Occipital lobe (tissue), 3 donors: ENCODE measurements at places on chromosomes 1 and 21.

DNA sequence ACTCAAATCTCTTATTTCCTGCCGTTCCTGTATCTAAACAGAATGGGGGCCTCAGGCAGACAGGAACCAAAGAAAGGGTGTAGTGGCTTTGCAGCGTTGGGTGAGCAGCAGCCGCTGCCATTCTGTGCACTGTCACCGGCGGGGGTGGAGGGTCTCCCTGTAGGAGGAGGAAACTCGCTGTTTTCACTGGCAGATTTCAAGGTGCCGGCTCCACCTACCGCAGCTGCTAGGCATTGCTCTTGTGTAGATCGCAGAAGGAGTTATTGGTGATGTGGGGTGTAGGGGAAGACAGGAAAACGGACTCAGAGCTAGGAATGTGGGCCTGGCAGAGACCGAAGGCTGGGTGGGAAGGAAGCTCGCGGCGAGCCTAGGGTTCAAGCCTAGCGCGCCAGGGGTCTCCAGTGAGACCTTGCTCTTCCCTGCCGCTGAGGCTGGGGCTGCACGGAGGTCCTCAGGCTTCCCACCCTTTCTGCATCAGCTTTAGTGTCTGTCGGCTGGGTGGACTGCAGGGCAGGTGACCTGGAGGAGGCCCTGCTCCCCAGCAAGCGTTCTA is 20.8 kb downstream of the ATP5PO start:
- DNase-seq, result peak; percentile 71

- DNase-seq, result no peak
Measured at GRCh38 chr1:228758447-228758846, 23.2 kb downstream of the RHOU start.

GRCh38 chr1:20149601-20150325 is 10.6 kb downstream of the PLA2G2F start:
- no peak for DNase-seq

- DNase-seq, result no peak
Measured at GRCh38 chr1:63958556-63958955, 184.7 kb downstream of the ROR1 start.

DNA sequence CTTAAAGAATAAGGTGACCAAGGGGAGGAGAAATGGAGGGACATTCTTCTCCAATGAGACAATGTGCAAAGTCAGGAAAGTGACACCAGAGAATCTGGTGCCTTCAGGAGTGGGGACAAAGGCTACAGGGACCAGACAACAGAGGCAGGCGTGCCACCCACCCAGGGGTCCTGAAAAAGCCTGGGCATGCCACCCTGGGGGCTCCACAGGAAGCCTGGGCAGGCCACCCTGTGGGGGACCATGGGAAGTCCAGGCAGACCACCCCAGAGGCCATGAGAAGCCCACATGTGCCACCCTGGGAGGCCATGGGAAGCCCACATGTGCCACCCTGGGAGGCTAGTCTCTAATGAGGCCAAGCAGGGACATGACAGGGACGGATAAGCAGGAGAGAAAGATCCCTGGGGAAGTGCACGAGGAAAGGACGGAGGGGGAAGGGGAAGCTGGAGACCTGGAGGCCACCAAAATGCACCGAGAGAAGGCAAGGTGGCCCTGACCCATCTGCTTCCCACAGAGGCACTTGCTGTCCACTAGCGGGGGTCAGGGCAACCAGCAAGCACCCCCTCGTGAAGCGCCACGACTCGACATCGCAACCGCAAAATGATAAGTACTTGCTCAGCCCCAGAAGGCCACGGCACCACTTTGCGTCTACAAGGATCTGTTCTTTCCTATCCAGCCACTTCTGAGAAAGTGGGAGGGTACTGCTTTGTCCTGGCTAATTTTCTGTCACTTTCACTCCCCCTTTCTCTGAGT is 7.2 kb upstream of the PDE9A start:
- no peak for DNase-seq

GRCh38 chr21:41706678-41707077 is 60.2 kb downstream of the RIPK4 start:
- DNase-seq, result no peak

DNA sequence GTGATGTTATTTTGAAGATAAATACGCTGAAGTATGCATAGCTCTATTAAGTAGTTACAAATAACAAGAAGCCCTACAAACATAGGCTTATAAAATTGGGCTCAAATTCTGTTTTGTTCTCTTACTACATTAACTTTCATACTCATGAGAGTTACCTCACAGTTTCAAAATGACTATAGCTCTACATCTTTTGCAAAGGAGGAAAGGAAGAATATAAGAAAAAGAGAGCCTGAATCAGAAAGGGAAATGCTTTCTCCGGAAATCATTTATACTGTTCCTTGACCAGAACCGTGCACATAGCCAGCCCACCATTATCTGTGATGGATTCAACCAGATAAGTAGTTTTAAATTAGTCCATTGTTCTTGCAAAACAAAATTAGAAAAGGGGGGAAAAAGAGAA is 1252.1 kb downstream of the NCAM2 start:
- no peak for DNase-seq

DNA sequence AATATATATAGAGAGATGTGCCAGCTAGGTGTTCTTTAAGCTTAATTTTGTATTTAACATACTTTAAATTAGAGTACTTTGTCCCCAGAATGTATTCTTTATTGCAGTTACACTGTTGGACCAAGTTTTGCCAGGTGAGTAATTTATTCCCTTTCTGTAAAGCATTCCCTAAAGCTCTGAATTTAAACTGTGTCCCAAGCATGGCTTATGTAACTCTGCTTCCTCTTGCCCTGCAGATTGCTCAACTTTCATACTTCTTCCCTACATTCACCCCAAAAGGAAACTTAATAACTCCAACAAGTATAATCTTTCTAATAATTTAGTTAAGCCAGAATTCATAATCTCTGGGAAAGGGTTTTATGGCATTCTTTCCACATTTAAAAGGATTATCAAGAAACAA is 5.6 kb downstream of the LYPLAL1 start:
- DNase-seq, result no peak

- no peak for DNase-seq
Measured at GRCh38 chr1:98048751-98049325, 128.0 kb upstream of the DPYD start.

DNA sequence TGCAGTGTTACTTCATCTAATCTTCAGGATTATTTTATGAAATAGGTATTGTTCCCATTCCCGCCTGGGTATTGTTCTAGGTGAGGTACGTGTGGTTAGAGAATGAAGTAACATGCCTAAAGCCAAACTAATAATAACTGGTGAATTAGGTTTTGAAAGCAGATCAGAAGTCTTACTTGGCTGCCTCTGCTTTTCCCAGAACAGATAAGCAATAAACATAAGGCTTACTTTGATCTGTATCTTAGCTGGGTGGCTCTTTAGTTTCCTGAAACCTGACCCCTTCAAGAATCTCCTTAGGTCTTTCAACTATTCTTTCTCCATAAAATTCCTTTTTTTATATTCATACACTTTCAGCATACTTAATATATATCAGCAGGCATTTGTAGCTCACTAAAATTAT is 65.3 kb downstream of the VAV3 start:
- no peak for DNase-seq

DNA sequence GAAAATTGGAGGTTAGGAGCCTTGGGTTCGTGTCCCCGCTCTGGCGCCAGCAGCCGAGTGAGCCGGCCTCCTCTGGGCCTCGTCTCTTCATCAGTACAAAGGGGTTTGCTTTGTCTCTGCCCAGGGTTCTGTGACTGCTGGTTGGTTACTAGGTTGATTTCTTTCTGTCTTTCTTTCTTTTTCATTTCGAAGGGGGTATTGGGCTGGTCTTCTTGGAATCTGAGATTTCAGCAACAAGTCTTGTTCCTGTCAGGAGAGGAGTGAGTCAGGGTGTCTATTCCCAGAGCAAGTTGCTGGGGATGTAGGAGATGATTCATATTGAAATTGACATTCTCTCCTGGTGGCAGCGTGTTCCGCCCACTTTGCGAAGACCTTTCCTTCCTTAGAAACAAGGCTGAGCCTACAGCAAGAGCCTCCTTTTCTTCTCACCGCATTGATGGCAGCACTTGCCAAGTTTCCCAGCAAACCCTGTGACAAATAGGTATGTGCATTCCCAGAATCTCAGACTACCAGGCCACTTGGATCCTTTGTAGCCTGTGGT is 79.2 kb downstream of the MAN1C1 start:
- peak; percentile 61 for DNase-seq

DNA sequence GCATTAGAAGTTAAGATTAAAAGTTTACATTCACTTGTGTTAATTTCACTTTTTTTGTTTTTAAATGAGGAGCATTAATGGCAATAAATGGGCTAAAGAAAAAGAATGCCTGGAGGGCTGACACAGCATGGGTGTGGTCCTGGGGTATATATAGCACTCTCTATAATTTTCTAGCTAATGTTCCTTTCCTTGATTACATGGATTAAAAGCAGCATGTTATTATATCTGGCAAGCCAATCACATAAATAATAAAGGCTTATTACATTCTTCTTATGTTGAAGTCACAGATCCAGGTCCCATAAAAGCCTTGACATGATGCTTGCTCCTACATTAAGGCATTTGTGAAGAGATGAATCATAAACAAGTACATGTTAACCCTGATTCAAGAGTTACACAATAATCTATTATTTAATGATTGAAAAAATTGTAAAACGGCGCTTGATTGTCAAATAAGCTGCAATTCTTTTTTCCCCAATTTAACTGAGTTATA is 91.4 kb downstream of the LYPLAL1 start:
- no peak for DNase-seq

DNA sequence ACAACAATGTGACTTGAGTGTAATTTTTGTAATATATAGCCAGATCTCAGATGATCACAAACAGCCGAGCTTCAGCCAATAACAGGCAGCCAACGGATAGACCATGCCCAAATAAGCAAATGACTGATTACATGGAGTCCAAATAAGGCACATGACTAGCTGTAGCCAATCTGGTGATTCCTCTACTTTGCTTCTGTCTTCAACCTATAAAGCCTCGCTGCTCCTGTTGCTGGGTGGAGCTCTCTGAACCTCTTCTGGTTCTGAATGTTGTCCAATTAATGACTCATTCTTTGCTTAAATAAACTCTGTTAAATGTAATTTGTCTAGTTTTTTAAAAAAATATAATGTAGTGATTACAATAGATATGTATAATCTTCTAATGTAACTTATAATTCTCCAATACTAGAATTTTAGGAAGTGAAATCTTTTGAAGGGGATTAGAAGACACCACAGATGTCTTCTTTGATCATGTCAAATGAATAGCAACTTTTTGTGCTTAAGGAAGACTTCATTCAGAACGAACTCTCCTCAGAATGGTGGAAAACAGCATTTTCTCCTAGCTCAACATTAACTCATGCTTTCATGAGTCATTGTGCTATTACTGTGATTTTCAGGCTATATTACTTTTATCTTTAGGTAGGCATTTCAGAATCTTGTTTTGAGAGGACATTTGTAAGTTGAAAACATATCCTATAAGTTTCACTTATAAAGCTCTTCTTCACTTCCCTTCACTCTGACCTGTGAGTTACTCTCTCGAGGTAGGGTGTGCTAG is 857.8 kb upstream of the B3GALT2 start:
- DNase-seq, result no peak

GRCh38 chr1:245693941-245694752 is 539.4 kb downstream of the KIF26B start:
- DNase-seq, result no peak

DNA sequence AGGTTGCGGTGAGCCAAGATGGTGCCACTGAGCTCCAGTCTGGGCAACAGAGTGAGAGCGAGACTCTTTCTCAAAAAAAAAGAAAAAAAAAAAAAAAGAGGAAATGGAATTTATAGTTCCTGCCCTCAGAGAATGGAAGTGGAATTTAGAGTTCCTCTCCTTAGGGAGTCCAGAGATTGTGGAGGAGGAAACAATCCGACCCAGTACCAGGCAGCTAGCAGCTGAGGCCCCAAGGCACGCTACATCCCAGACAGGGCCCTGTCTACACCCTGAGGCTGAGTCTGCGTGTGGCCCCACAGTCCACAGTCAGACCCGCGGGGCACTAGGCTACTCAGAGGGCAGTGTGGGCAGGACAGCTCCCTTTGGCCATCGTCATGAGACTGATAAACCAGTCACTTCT is 1.9 kb upstream of the MFN2 start:
- DNase-seq, result no peak

- DNase-seq, result no peak
Measured at GRCh38 chr1:104884939-104885338, 1135.2 kb downstream of the AMY1C start.

GRCh38 chr1:2344744-2345296 is 46.5 kb downstream of the MORN1 start:
- DNase-seq, result no peak

DNA sequence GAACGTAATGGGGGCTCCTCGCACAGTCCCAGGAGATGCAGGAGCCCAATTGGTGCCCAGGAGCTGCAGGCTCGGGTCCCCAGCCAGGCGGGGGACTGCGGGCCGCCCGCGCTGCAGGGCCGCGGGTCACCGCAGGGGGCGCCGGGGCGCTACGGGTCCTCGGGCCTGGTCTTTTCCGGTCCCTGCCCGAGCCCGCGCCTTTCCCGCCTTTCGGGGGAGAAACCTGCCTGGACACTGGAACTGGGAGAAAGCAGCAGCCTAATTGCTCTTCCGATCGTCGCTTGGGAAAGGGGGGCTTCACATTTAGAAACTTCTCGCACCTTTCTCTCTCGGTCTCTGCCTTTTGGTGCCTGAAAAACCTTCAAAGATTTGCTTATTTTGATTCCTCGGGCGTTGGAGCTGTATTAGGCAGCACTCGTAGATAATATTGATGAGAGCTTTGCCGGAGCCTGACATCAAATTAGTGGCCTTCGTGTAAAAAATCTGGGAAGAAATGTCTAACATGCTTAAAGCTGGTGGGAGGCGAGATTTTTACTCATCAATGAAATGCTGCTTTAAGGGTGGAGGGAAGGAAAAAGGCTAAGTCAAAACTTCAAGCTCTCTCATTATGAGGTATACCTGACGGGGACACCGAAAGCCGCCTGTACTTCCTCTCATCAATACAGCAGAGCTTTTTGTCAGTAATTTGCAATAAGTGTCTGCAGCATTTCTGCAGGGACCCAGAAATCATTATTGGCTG is 12.6 kb upstream of the BARHL2 start:
- DNase-seq, result no peak

GRCh38 chr1:17207046-17207445 is 2.1 kb downstream of the PADI1 start:
- no peak for DNase-seq
